Activated CD4-positive, alpha-beta T cell treated with anti-CD3 and anti-CD28 coated beads for 24 hours (primary cell): ENCODE measurements at places on chromosomes 7 and 10.
A peak's percentile ranks its signal among the peaks of the same experiment; 100 is the strongest.

DNA sequence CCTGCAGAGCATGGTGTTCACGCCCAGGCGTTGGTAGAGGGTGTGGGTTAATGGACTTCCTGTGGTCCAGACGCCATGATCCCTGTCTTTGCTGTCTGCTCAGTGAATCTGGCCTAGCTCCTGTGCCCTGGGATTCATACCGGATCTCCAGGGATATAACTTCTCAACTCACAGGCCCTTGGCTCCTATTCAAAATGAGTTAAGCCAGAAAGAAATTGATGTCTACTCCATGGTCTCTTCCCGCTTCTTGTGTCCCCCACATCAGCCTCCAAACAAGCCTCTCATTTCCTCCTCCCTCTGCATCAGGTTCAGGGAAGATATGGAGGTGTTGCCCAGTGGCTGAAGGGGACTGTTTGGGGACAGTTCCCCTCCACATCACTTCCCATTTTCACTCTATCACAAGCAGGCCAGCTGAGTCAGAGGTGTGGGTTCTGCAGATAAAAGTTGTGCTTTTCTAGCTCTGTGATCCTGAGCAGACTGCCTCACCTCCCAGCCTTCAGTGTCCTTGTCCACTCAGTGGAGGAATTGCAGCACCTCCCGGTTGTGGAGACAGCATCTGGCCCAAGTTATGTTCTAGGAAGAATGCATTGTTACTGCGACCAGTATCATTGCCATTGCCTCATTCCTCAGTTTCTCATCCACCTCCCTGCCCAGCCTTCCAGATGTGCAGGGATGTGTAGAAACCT is 22.5 kb downstream of the AKR1E2 start:
- DNase-seq = no peak

DNA sequence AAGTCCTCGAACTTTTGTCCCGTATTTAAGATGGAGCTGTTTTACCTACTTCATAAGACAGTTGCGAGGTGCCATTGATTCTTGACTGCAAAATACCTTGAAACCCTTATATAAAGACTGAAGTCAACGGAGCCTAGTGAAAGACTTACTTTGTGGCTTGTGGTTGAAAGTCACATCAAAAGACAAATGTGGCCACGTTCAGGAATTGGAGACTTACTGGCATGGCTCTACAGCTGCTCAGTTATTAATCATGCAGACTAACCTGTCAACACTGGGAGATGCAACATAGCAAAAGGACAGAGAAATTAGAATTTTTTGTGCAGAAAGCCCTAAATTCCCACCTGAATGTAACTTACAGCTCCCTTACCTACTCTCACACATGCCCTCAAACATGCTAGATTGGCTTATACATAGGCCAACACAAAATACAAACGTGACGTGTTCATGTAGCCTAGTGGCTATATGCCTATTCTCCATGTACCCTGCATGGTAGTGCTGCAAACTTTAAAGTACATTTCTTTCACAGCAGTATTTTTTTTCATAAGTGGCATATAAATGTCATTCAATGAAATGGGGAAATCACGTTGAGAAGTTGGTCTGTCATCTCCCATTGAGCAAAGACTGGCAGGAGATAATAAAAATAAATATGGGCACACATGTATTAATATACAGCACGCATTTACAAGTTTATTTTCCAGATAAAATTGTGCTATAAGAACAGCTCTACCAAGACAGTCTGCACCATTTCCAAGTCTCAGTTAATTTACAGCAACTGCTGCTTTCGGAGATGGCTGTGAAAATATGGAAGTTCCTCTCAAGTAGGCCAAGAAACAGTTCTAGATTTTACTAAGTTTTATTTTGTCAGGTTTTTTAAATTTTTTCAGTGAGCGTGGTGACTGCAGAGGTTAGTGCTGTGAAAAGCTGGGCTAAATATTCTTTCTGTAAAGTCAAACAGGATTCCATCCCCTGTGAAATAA is 170.4 kb upstream of the C7orf33 start:
- DNase-seq = no peak

DNA sequence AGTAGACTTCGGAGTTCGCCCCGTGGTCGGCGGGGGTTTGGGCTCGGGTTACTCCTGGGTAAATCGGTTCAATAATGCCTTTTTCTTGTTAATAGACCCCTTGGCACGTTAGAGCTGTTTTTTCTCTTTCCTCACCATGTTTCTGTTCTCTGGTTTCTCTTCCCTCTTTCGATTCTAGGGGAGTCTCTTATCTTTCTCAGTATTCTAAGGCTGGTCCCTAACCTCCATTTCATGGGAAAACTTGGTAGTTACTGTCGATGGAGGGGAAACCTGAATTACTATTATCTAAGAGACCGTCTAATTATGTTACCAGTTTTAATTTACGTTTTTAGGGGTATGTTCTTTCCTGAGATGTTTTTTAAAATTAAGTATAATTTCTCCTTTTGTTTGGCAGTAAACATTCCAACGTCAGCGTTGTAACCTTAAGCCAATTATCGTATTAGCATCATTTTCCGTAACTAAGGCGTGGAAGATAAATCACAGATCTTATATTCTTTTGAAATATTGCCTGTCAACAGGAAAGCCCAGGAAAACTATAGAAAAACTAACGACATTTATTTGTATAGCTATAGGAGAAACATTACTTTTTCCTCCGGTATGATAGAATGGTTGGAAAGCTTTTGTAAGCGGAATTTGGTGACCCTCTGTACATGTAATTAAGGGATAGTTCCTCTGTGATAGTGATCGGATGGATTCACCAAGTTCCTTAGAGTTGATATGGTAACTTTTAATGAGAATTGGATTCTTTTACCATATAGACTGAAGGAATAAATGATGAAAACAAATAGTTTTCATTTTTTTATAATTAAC is 847 bp downstream of the BTAF1 start:
- DNase-seq = no peak

DNA sequence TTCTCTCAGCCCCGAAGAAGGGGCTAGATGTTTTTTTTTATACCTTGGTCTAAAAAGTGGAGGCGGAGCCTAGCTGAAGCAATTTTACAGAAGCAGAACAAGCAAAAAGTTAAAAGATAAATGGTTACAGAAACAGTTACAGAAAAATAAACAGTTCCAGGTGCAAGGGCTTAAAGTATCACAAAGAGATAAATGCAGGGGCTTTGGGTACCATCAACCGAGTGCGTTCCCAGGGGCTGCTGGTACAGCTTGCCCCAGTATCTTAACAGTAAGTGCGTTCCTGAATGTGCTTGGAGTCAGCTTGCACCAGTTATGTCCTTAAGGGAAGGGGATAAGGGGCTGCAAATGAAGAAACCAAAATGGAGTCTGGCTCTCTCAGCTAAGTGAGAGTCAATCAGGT is 173.9 kb upstream of the MBL2 start:
- DNase-seq = no peak

GRCh38 chr7:78529392-78529791 is 730.8 kb downstream of the PHTF2 start:
- no peak for DNase-seq

GRCh38 chr7:2757904-2758672 is 70.1 kb downstream of the AMZ1 start:
- DNase-seq = peak; percentile 65
